Small intestine (tissue), 16 donors: ENCODE measurements at places on chromosomes 6 and 20. TPM values are rescaled to one million over a fixed set of nuclear protein-coding genes. Genes with fewer than 3 reads are reported as not detected.
A peak's percentile ranks its signal among the peaks of the same experiment; 100 is the strongest.

- no peaks in the 10 kb centered on the region for H3K27me3 ChIP-seq
- no peaks in the 10 kb centered on the region for H3K36me3 ChIP-seq
- peaks cover 22% of the 10 kb centered on the region for H3K4me1 ChIP-seq
- DNase-seq = no peak
- no peak overlapping the region for H3K27ac ChIP-seq
- no peak overlapping the region for H3K4me3 ChIP-seq
Measured at GRCh38 chr6:33799454-33800113, 4.2 kb downstream of the MLN start.

DNA sequence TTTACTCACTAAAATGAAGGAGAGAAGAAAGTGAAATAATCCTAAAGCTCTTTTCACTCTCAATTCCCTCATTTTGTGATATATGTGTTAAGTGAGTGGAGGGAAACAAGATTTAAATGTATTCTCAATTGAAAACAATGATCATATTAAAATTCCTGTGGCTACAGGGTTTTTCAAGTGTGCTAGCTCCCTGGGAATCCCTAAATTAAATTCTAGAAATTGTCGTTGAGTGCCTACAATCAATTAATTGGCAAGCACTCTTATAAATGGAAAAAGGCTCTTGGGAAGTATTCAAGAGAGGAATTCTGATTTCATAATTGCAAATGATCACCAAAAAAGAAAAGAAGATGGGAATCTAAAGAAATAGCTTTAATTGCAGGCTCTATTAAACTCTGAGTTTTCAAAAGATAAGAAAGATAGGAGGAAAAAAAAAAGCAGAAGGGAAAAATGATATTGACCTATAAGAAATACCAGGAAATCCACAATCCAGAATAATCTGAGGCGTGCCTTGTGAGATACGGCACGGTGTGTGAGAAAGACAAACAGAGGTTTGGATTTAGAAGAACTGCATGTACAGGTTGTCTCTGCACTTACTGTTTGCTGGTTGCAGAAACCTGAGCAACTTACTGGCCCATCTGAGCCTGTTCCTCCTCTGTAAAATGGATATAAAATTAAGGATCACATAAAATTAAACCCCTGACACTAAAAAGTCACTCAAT, 18.3 kb upstream of the MBOAT1 start:
- DNase-seq = no peak
- H3K36me3 ChIP-seq = no peaks in the 10 kb centered on the region
- no peaks in the 10 kb centered on the region for H3K4me1 ChIP-seq
- H3K27ac ChIP-seq = no peak overlapping the region
- no peaks in the 10 kb centered on the region for H3K27me3 ChIP-seq

DNA sequence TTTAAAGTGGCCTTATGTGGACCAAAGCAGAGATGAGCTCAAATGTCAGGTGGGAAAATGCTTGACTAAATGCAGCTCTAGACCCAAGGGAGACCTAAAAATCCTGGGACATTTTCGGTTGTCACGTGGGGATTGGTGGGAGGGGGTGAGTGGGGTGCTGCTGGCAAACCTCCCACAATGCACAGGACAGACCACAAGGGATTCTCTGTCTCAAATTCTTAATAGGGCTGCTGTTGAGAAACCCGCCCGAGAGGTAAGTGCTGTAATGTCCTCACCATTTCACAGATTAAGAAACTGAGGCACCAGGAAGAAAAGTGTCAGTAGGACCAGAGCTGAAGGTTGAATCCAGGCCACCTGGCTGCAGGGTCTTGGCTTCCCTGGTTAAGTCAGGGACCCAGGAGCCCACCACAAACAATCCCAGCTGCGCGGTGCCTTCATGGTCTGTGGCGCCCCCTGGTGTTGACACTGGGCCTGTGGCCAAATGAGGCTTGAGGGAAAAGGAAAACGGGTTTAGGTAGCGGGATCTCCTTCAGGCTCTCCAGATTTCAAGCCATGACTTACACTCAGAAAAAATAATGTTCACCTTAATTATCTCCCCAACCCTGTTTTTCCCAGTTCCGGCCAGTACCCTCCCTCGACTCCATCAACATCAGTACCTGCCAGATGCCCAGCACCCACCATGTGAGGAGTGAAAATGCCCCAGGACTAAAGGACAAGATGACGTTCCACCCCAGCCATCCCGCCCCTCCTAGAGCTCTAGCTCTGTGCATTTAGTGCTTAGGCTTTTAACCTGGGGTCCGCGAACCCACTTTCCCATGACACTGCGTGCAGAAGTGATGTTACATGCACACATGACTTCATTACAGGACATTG, 7.2 kb downstream of the HLA-G start:
- no peak overlapping the region for H3K4me3 ChIP-seq
- H3K4me1 ChIP-seq = no peaks in the 10 kb centered on the region
- peaks cover 8% of the 10 kb centered on the region for H3K27me3 ChIP-seq
- DNase-seq = no peak
- no peaks in the 10 kb centered on the region for H3K36me3 ChIP-seq

GRCh38 chr6:77487808-77488425, 24.6 kb upstream of the HTR1B start:
- DNase-seq = peak; percentile 42
- no peak overlapping the region for H3K4me3 ChIP-seq
- H3K27me3 ChIP-seq = peaks cover under 1% of the 10 kb centered on the region
- H3K36me3 ChIP-seq = no peaks in the 10 kb centered on the region

DNA sequence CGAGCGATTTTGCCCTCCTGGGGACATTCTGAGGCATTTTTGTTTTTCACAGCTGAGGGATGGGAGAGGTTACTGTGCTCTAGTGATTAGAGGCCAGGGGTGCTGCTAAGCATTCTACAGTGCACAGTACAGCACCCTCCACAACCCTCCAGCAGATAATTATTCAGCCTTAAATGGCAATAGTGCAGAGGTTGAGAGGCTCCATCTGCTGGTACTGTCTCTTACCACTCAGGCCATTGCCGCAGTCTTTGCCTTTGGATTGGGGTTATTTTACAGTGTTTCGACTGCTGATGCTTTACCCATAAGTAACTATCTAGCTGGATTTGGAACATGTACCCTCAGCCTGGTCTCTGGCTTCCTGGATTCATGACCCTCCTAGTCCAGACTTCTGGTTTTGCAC, 705.3 kb downstream of the KIF16B start:
- H3K4me3 ChIP-seq = no peak overlapping the region
- H3K4me1 ChIP-seq = no peaks in the 10 kb centered on the region
- DNase-seq = no peak
- H3K36me3 ChIP-seq = no peaks in the 10 kb centered on the region
- H3K27ac ChIP-seq = no peak overlapping the region

DNA sequence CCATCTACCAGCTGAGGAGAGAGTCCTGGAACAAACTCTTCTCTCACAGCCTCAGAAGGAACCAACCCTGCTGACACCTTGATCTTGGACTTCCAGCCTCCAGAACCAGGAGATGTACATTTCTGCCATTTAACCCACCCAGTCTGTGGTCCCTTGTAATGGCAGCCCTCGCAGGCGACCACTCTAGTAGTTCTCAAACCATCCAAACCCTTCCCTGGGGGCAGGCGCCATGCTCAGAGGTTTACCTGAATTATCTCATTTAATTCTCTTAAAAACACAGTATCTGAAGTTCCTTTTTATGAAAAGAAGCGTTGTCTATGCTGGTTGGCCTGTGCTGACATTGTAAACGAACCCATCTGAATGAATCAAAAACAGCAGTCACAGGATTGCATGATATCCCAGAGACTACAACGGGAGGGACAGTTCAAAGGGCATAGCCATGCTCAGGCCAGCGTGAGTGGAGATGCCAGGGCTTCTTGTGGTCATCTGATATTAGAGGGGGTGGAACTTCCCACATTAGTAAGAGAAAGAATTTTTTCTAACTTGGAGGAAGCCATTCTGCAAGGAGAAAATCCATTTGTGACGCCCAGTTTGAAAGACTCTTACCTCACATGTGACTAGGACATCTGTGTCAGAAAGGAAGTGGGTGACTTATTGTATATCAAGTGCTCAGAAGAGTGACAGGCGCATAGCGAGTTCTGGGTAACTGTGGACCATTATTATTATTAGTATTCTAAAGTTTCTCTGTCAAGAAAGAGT, 17.2 kb upstream of the TAGAP start:
- H3K27ac ChIP-seq = no peak overlapping the region
- no peaks in the 10 kb centered on the region for H3K36me3 ChIP-seq
- DNase-seq = no peak

DNA sequence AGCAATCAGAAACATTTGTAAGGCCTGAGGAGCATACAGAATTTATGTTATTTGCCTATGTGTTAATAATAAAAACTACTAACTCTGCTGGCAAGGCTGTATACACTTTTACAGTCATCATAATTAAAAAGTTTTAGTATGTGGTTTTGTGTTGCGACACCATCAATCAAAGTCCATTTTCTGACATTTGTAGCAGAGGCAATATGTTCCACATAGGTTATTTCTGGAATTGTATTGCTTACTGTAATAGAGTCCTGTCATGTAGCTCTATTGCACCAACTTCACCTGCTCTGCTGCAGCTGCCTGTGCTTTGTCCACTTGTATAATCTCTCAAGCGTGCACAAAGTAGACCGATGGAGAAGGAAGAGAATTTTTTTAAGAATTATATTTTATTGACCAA, 501.8 kb downstream of the HACE1 start:
- no peaks in the 10 kb centered on the region for H3K36me3 ChIP-seq
- no peaks in the 10 kb centered on the region for H3K4me1 ChIP-seq
- H3K27me3 ChIP-seq = no peaks in the 10 kb centered on the region
- no peak overlapping the region for H3K4me3 ChIP-seq
- no peak for DNase-seq
- H3K27ac ChIP-seq = no peak overlapping the region

DNA sequence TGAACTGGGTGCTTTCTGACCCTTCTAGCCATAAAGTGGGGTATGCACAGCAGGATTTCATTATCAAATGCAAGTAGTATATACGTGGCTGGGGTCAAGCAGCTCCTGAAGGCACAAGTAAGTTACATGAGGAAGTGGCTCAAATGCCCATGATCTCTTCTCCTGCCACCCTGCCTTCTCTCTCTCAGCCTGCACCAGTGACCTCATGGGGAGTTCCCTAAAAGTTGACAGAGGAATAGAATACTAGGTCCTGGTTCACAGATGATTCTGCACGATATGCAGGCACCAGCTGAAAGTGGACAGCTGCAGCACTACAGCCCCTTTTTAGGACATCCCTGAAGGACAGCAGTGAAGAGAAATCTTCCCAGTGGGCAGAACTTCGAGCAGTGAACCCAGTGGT, 282.0 kb downstream of the BCKDHB start:
- no peak overlapping the region for H3K27ac ChIP-seq
- H3K4me3 ChIP-seq = no peak overlapping the region
- DNase-seq = no peak
- no peaks in the 10 kb centered on the region for H3K36me3 ChIP-seq
- H3K4me1 ChIP-seq = no peaks in the 10 kb centered on the region

GRCh38 chr20:42588847-42589246, 600.9 kb downstream of the PTPRT start:
- no peaks in the 10 kb centered on the region for H3K36me3 ChIP-seq
- no peak overlapping the region for H3K4me3 ChIP-seq
- DNase-seq = no peak
- no peak overlapping the region for H3K27ac ChIP-seq
- H3K4me1 ChIP-seq = no peaks in the 10 kb centered on the region

GRCh38 chr20:62780696-62781095, 15.6 kb upstream of the MRGBP start:
- no peaks in the 10 kb centered on the region for H3K36me3 ChIP-seq
- no peaks in the 10 kb centered on the region for H3K27me3 ChIP-seq
- H3K4me3 ChIP-seq = no peak overlapping the region
- peaks cover 3% of the 10 kb centered on the region for H3K4me1 ChIP-seq

GRCh38 chr6:170075659-170076223, 215.1 kb downstream of the DLL1 start:
- H3K27ac ChIP-seq = peak overlapping the region; percentile 9
- no peak for DNase-seq
- H3K4me1 ChIP-seq = no peaks in the 10 kb centered on the region
- H3K36me3 ChIP-seq = no peaks in the 10 kb centered on the region
- H3K27me3 ChIP-seq = no peaks in the 10 kb centered on the region

DNA sequence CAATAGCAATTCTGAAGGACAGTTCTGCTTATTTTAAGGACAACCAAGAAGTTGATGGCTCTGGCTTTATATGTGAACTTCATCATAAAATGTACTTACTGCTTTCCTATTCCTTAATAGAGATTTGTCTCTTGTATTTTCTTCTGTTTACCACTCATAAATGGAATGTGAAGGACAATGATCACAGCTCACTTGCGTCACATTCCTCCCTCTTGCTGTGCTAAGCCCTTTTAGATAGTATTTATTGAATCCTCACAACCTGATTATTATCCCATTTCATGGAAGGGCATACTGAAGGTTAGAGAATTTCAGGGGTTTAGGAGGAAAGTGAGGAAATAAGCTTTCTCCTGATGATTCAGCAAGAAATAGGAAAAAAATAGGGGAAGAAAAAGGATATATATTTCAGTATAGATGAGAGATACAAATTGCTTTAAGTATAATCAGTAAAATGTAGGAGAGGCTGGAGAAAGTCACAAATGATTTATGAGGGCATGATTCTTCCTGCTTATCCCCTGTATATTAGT, 132.9 kb downstream of the AIG1 start:
- H3K4me3 ChIP-seq = no peak overlapping the region
- H3K27me3 ChIP-seq = no peaks in the 10 kb centered on the region
- DNase-seq = no peak
- H3K36me3 ChIP-seq = no peaks in the 10 kb centered on the region
- H3K27ac ChIP-seq = no peak overlapping the region

GRCh38 chr6:16727996-16728395, 33.3 kb downstream of the ATXN1 start:
- H3K27me3 ChIP-seq = no peaks in the 10 kb centered on the region
- no peaks in the 10 kb centered on the region for H3K36me3 ChIP-seq
- peak; percentile 65 for DNase-seq
- H3K4me1 ChIP-seq = peaks cover 30% of the 10 kb centered on the region
- H3K4me3 ChIP-seq = no peak overlapping the region
- no peak overlapping the region for H3K27ac ChIP-seq

- H3K36me3 ChIP-seq = peaks cover 35% of the 10 kb centered on the region
- no peak for DNase-seq
- H3K4me3 ChIP-seq = no peak overlapping the region
- peaks cover 45% of the 10 kb centered on the region for H3K4me1 ChIP-seq
- no peaks in the 10 kb centered on the region for H3K27me3 ChIP-seq
Measured at GRCh38 chr6:7161253-7161623, 53.5 kb downstream of the RREB1 start.

- DNase-seq = peak; percentile 26
- no peak overlapping the region for H3K27ac ChIP-seq
- no peaks in the 10 kb centered on the region for H3K27me3 ChIP-seq
- peaks cover 19% of the 10 kb centered on the region for H3K4me1 ChIP-seq
- no peak overlapping the region for H3K4me3 ChIP-seq
- H3K36me3 ChIP-seq = no peaks in the 10 kb centered on the region
Measured at GRCh38 chr6:156771047-156771446, 6.1 kb upstream of the ARID1B start.

GRCh38 chr6:98839781-98840361, 5.5 kb downstream of the POU3F2 start:
- H3K36me3 ChIP-seq = no peaks in the 10 kb centered on the region
- no peak overlapping the region for H3K4me3 ChIP-seq
- peaks cover 3% of the 10 kb centered on the region for H3K27me3 ChIP-seq
- DNase-seq = no peak
- H3K4me1 ChIP-seq = no peaks in the 10 kb centered on the region

GRCh38 chr6:19999319-20000191, 162.4 kb downstream of the ID4 start:
- H3K4me1 ChIP-seq = no peaks in the 10 kb centered on the region
- H3K4me3 ChIP-seq = no peak overlapping the region
- DNase-seq = no peak
- no peaks in the 10 kb centered on the region for H3K27me3 ChIP-seq
- no peak overlapping the region for H3K27ac ChIP-seq

Gene SLPI
- not detected for polyA plus RNA-seq

Gene TRIM10
- 5.4 TPM for polyA plus RNA-seq

Gene OR2B6
- polyA plus RNA-seq = not detected

Gene STMND1
- 0.22 TPM for polyA plus RNA-seq

Gene MCM8
- 12.2 TPM for polyA plus RNA-seq

Gene HCRTR2
- polyA plus RNA-seq = not detected

Gene PSMB9
- 221 TPM for polyA plus RNA-seq

Gene IBTK
- 19.1 TPM for polyA plus RNA-seq

Gene SLC17A3
- polyA plus RNA-seq = not detected
